ENCODE measurements at places on chromosomes 16 and 17.

- DNase-seq = no peak
Observed at GRCh38 chr17:57210224-57210553, 46.1 kb upstream of the MSI2 start.

- no peak for DNase-seq
Observed at GRCh38 chr17:69466451-69466850, 52.0 kb downstream of the MAP2K6 start.

DNA sequence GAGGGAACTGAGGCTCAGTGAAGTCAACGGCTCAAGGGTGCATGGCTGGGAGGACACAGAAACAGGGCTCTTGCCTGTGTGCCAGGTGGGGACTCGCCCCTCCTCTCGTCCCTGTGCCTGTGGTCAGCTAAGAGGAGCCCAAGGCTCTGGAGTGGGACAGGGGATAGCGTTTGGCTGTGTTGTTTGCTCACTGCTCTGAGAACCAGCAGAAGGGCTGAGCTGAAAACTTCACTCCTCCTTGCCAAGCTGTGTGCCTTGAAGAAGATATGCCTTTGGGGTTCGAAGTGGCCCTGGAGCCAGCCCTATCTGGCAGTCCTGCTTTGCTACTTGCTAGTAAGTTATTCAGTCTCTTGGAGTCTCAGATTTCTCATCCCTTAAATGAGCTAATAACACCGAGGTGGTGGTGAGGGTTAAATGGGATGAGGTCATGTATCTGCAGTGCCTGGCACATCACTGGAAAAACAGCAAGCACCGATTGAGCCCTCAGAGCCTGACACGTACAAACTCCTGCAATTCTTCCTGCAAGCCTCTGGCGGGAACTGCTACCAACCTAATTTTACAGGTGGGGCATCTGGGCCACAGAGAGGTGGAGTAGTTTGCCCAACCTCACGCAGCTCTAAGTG is 17.7 kb downstream of the FOXL1 start:
- DNase-seq = no peak

- peak; percentile 72 for DNase-seq
Observed at GRCh38 chr17:80002070-80002641, 33.5 kb downstream of the TBC1D16 start.

DNA sequence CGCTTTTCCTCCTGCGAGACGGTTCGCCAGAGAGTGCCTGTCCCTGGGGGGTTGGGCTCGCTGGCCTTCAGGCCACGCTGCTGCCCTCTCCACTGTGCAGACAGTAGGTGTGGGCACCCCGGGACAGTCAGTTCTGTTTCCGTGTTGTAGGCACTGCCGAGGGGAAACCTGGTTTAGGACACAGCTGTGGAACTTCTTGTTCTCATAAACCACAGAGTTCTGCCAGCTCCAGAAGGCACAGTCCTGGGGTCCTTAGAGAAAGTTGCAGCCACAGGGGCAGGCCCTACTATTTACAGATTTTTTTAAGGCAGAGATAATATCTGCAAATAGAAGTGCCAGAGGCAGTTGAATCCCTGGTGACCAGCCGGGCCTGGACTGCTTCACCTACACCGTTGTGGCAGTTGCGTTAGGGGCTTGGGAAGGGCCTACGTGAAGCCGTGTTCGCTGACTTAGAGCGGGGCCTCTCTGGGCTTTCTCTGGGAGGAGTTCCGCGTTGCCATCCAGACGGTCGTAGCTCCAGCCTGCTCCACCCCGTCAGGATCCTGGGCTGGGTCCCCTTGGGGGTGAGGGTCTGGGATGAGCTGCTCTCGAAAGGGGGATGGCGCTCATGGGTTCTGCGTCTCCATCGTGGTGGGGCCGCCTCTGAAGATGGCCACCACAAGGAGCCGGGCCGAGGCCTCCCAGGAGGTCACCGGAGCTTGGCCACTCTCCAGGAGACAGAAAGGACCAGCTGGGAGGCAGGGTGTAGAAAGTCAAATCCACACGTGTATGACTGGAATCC is 126.3 kb downstream of the BANP start:
- no peak for DNase-seq

DNA sequence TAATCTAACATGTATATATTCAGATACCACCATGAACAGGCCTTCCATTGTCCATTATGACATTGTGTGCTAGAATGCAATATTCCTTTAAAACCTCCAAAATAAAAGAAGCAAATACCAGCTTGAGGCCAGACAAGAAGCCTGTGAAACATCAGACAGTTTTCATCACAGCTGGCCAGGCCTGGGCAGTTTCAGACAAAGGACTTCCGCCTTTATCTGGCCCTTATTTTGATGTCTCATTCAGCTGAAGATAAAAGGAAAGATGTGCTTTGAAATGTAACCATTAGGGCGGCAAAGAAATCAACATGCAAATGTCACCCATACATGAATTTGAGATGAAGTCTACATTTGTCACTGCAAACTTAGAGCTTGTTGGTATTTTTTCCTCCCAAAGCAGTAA is 737.5 kb downstream of the KCNJ2 start:
- peak; percentile 74 for DNase-seq

DNA sequence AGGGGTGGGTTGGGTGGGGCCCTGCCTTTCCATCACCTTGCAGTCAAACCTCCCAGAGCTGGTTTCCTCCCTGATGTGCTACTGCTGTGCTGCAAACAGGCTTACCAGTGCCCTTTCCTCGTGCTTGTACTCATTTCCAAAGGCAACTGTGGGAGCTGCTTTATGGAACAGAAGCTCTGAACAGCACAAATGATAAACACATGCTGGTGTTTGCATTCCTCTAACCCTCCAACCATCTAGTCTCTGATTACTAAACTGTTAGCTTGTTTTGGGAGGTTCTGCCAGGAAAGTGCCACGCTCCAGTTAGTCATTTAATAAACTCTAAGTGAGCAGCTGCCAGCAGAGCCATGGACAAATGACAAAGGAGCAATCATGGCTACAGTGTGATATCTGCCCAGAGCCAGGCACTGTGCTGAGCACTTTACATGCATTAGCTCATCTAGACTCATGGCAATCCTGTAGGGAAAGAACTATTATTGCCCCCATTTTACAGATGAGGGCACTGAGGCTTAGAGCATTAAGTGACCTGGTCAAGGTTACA is 110.4 kb downstream of the VAT1L start:
- DNase-seq = peak; percentile 42

DNA sequence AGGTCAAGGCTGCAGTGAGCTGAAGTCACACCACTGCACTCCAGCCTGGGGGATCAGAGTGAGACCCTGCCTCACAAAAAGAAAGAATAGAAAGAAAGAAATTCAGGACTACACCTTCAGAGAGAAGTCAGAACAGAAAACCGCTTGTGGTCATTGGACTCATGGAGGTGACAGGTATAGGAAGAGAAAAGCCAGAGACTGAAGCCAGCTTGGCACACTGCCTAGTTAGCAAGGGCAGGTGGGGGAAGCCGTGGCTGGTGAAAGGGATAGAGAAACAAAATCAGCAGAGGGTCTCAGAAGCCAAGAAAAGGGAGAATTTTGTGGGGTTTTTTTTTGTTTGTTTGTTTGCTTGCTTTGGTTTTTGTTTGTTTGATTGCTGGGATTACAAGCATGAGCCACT is 32.9 kb upstream of the SKAP1 start:
- DNase-seq = no peak

DNA sequence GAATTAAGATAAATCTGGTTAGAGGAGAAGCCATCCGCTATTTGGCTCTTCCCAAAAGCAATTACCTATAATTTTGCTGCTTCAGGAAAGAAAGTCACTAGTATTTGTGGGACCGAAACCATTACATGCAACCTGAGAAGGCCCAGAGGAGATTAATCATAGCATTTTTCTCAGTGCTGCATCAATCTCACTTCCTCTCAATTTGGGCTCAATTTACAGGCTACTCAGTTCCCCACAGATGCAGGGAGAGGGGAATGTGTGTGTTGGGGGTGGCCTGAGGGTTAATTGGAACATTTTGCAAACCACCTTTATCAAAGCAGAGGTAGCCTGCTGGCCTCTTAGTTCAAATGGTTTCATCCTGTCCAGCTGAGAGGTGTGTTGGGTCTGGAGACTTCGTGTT is 394.7 kb upstream of the ASIC2 start:
- no peak for DNase-seq

DNA sequence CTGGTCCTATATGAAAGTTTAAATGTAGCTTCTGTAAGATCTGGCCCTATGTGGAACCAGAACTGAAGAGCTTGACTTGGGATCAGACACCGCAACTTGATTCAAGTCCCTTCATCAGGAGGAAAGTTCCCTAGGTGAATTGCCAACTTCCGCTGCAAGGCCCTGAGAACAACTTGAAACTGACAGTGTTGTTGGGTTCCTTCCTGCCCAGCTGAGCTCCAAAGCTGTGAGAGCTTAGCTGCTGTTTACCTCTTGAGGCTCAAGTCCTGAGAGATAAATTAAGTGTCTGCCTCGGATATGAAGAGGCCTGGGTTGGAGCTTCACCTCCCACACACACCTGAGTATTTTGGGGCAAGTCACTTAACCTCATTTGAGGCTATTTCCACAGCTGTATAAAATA is 44.7 kb downstream of the REXO5 start:
- no peak for DNase-seq

GRCh38 chr16:77344341-77344740 is 90.5 kb downstream of the ADAMTS18 start:
- DNase-seq = no peak

- DNase-seq = no peak
Observed at GRCh38 chr17:27551701-27552248, 79.2 kb upstream of the LGALS9 start.

DNA sequence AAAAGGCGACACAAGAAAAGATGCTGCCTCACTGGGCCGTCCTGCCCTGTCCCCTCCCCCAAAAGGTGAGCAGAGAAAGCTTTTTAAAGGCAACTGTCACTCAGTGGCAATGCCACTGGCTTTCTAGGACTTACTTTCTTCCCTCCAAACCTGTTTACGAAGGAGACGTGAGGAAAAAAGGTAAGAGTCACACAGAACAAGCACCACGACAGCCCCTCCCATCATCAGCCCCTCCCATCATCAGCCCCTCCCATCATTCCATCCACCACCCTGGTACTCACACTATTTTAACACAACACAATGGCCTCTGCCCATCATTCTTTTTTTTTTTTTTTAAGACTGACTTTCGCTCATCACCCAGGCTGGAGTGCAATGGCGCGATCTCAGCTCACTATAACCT is 77.1 kb downstream of the NXN start:
- DNase-seq = no peak

GRCh38 chr17:1515640-1516387 is 598 bp downstream of the INPP5K start:
- peak; percentile 90 for DNase-seq

GRCh38 chr17:51427856-51428255 is 167.5 kb downstream of the UTP18 start:
- DNase-seq = no peak

DNA sequence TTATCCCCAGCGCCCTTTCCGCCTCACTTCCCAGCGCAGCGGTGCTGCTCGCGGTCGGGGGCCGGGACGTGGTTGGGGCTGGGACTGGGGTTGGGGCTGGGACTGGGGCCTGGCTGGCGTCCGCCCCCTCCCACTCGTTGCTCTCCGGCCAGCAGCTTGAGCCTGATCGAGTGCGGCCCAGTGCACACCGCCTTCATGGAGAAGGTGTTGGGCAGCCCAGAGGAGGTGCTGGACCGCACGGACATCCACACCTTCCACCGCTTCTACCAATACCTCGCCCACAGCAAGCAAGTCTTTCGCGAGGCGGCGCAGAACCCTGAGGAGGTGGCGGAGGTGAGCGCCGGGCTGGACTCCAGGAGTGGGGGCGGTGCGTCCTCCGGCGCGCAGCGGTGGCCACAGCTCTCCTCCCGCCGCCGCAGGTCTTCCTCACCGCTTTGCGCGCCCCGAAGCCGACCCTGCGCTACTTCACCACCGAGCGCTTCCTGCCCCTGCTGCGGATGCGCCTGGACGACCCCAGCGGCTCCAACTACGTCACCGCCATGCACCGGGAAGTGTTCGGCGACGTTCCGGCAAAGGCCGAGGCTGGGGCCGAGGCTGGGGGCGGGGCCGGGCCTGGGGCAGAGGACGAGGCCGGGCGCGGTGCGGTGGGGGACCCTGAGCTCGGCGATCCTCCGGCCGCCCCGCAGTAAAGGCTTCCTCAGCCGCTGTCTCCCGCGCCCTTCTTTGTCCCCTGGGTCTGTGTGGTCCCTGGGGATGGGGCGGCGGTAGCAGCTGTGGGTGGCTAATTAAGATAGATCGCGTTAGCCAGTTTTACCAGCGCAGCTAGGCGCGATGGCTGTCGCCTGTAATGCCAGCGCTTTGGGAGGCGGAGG is 1.8 kb downstream of the HSD17B1 start:
- peak; percentile 95 for DNase-seq

- no peak for DNase-seq
Observed at GRCh38 chr16:2785101-2785991, 2.0 kb downstream of the PRSS33 start.

GRCh38 chr17:19678581-19679453 is 30.3 kb downstream of the ALDH3A2 start:
- DNase-seq = no peak

DNA sequence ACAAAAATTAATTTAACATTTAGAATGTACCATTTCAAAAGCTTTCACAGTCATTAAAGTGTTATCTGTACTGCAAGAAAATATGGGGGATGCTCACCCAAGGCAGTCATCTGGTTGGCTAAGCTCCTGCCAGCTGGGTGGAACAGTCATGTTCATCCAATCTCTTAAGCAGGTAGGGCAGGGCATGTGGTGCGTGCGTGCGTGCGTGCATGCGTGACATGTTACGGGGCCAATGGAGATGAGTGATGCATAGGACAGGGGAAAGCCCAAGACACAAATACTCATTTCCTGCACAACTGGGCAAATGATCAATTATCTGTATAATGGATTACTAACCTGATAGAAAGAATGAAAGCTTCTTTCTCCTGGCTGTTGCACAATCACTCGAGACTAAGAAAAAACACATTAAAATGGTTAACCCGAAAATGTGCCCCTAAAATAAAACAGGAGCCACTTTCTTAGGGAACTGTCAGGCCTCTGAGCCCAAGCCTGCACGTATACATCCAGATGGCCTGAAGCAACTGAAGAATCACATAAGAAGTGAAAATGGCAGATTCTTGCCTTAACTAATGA is 104.4 kb downstream of the MYO1D start:
- DNase-seq = peak; percentile 21

DNA sequence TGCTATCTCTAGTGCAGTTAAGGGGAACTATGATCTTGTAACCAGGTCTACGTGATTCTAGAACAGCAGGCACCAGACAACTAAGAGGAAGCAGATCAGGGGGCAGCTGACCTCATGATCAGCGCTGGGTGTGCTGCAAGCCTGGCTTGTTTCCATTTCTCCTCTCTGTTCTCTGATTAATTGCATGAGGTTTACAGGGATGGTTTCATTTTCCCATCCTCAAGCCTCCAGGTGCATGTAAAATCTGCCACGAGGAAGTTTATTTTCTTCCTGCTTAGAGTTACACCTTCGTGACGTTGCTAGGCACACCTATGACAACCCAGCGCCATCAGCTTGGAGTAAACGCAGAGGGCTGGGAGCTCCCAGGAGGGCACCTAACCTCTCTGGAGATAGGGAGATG is 4.3 kb upstream of the NUPR1 start:
- DNase-seq = no peak

Measured in eye (tissue), 1 donor.